ENCODE measurements at places on chromosomes 3 and 15. TPM values are rescaled to one million over a fixed set of nuclear protein-coding genes. Genes with fewer than 3 reads are reported as not detected.

DYNLT2B gene
- total RNA-seq, result 8.6 TPM

ITIH3 gene
- not detected for total RNA-seq

DNA sequence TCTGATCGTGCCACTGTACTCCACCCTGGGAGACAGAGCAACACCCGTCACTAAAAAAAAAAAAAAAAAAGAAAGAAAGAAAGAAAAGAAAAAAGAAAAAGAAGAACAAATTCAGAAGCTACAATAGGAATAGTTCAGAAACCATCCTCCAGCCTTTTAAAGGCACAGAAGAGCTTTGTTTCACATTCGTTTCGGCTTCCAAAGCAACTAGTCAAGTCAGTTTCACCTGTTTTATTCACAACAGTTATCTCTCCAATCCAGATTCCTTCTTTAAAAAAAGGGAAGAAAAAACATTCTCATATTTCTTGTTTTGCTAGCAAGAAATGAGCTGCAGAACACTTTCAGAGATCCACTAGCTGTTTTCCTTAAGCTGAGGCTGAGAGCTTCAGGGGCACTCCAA is 767.7 kb upstream of the CFAP20DC start:
- no peak for DNase-seq

- no peak for DNase-seq
Observed at GRCh38 chr3:10366651-10367101, 45.8 kb upstream of the SEC13 start.

DNA sequence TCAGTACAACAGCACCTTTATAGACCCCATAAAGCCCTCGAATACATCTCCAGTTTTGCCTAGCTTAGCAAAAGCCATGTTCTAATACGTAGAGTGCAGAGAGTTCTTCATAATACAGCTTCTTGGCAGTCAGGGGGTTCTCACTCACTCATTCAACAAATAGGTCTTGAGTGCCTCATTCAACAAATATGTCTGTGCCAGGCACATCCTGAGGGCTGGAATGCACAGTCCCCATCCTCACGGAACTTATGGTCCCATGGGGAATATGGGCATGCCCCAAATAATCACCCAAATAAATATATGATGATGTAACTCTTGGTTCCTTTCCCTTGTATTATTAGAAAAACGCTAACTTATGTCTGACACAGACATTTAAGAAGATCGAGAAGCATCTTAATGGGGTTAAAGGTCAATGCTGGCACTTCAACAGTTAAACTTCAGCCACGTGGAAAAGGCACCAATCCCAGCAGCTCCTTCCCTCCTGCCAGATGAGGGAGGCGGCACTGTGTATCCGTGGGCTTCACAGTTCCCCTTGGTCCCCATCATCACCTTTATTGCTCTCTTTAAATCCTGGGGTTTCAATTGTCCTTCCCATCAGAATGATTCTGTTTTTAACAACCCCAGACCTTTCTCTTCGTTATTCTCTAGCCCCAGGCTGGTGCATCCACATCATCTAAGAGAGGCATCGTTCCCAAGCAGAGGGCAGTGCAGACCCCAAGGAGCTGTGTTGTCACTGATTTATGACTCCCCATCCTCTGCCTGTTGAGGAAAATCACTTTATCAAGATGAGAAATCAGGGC is 18.9 kb upstream of the SEMA5B start:
- no peak for DNase-seq

DNA sequence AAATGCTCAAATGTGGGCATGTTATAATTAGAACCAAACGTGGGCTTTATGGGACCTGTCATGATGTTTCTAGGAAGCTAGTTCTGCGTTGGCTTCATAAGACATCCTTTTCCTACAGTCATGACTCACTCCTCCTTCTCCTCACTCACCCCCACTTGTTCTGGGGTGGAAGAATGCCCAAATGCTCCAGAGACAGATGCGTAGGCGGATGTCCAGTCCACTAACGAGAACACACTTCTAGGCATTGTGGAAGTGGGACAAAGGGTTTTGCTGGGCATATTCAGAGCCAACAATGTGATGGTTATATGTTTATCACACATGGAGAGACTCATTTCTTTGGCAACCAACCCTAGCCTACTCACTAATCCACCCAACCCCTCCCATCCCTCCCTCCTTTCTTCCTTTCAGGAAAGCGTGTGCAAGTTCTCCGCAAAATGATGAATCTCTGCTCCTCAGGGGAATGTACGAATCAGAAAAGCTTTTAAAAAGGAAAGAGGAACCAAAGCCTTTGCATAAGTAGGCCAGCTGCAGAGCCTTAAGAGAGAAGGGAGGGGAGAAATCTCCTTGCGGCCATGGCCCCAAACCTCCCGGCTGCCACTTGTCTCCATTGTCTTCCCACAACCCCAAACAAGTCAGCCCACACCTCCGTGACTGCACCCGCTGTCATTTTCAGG is 123.0 kb upstream of the SPRED1 start:
- no peak for DNase-seq

DNA sequence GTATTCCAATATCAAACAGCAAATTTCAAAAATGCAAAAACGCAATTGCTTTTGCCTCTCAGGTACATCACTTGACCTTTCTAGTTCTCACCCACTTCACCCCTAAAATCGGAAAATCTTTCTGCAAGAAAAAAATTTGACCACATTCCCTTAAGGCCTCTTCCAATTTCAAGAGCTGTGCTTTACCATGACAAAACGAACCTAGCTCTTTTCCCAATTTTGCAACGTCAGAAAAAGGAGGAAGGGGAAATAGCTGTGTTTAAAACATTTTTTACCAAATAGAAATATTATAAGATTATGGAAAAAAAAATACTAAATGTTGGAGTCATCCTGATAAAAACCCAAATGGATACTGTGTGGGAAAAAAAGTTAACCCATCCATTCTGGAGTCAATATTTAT is 1.1 kb upstream of the NR2C2 start:
- DNase-seq, result no peak

DNA sequence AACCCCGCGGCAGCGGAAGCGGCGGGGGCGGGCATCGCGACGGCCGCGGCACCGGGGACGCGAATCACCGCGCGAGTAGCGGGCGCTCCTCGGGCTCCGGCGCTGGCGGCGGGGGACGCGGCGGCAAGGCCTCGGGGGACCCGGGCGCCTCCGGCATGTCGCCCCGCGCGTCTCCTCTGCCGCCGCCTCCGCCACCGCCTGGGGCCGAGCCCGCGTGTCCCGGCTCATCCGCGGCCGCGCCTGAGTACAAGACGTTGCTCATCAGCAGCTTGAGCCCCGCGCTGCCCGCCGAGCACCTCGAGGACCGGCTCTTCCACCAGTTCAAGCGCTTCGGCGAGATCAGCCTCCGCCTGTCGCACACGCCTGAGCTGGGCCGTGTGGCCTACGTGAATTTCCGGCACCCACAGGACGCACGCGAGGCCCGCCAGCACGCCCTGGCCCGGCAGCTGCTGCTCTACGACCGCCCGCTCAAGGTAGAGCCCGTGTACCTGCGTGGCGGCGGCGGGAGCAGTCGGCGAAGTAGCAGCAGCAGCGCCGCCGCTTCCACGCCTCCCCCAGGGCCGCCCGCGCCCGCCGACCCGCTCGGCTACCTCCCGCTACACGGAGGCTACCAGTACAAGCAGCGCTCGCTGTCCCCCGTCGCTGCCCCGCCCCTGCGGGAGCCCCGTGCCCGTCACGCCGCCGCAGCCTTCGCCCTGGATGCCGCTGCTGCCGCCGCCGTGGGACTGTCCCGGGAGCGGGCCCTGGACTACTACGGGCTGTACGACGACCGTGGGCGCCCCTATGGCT is 675 bp downstream of the RBM15B start:
- peak; percentile 56 for DNase-seq

DNA sequence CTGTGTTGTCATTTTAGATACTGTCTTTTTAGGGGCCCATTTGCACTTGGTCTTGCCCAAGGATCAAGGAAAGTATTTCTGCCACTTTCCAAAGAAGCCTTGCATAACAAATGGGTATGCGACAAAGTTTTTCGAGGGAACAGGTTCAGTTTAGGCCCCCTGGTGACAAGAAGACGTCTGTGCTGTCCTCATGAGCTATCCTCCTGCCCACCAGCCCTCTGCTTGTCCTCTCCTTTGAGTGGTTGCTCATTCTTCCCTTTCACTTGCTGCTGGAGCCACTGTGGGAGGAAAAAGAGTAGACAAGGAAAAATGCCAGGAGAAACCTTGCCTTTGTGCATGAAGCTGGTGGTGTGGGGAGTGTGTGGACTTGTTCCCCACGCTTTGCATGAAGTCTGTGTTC is 171.9 kb downstream of the CACNA2D3 start:
- DNase-seq, result no peak

DNA sequence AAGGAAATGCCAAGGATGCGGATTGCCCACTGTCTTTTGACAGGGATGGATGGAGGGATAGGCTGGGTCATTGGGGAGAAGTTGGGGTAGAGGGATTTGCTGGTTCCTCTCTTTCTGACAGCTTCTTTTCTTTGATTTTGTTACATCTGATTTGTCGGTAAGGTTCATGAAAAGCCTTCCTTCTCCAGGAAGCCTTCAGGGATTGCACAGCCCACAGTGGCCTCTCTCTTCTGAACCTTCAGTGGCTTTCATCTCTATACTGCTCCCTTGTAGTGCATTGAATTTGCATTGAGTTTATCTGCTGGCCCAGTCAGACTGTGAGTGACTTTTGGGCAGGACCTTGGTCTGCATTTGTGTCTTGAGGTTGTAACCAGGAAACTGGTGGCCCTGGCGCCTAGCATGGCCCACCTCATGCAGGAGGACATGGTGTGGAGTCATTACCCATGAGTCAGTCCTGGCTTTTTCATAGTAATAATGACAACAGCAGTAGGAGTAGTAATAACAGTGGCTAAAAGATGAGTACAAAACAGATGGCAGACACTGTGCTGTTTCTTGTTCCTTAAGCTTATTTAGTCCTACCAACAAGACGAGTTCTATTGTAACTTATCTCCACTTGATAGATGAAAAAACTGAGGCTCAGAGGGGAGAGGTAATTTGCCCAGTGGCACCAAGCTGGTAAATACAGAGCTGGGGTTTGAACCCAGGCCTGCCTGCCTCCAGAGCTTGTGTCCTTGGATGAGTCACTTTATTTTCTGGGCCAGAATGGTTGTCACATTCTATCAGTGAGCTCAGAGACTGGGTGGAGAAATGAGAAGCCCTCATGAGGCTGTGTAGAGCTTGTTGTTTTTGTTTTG is 28.4 kb downstream of the SMAD6 start:
- no peak for DNase-seq

GPR156 gene
- not detected for total RNA-seq

DNA sequence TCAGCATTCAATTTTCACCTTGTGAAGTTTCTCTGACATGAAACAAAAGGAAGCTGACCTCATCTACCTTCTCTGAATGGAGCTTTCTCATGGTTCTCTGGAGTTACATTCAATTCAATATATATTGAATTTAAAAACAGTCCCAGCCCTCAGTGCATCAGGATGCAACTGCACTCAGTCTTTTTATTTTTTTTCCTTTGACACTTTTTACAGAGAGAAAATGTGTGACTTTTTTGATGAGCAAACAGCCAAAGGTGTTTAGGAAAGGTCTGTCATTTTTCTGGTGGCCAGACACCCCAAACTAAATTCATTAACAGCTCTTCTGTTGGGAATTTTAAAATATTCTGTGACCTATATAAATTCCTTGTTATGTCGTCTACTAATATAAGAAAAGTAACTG is 19.3 kb upstream of the SNRK start:
- no peak for DNase-seq
